ENCODE measurements at places on chromosomes 7 and 10.

GRCh38 chr10:108412323-108412722 is 1247.8 kb upstream of the SORCS1 start:
- DNase-seq, result no peak

- peak; percentile 80 for DNase-seq
These were observed 44.8 kb downstream of the ZNF800 start for GRCh38 chr7:127347567-127348246.

- no peak for DNase-seq
These were observed 96.3 kb downstream of the SNX13 start for GRCh38 chr7:17844022-17844421.

DNA sequence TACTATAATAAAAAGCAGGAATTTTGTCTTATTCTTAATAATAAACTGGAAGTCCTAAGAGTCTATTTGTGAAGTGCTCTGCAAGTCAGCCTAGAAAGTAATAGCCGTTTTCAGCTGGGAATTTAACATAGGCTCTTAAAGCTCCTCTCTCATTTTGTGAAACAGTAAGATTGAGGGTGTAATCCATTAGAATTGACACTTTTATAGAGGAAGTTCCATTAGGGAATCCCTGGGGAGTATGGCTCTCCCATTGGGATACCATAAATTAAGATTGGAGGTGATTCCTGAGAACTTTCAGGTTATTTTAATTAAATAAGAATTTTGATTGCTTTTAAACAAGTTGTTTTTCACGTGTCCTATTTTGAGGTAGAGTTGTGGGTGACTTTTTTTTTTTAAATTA is 68.0 kb downstream of the EXOC4 start:
- no peak for DNase-seq

GRCh38 chr10:74206746-74207145 is 55.7 kb downstream of the ADK start:
- DNase-seq, result no peak

DNA sequence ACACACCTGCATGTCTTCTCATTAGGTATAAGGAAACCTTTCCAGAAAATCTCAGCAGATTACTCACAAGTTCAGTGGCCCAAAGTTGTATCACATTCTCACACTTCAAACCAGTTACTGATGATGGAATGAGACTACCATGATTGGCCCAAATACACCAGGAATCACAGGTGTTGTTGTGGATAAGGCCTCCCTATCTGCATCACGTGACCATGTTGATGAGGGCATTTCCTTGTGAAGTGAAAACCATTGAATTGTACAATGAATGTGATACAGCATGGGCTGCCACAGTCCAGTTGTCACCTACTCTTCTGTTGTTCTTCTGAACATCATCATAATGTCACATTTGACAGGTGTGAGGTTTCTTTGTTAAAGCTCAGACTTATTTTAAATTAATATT is 431.7 kb downstream of the AUTS2 start:
- no peak for DNase-seq

- no peak for DNase-seq
These were observed 53.4 kb downstream of the PPP1R3C start for GRCh38 chr10:91579329-91579985.

DNA sequence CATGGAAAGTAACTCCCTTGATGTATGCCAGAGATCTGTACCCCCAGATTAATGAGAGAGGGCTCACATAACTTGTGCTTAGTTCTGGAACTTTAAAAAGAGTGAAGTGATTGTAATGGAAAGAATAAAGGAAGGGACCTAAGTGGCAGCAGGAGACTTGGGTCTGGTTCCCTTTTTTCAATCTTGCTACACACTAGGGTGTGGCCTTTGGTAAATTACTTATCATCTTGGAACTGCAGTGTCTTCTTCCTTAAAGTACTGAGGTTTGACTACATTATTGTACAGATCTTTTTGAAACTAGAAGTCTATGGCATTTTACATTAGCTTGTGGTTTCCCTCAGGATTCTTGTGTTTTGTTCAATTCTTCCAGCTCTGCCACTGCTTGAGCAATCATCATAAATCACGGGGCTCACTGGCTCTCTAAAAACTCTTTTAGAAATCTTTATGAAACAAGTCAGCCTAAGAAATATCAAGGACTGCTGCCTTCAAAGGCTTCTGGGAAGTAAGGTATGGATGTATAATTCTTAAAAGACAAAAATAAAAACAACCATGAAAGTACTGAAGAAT is 22.5 kb upstream of the CHRM2 start:
- DNase-seq, result no peak

GRCh38 chr7:111528331-111528730 is 34.0 kb downstream of the IMMP2L start:
- DNase-seq, result no peak

DNA sequence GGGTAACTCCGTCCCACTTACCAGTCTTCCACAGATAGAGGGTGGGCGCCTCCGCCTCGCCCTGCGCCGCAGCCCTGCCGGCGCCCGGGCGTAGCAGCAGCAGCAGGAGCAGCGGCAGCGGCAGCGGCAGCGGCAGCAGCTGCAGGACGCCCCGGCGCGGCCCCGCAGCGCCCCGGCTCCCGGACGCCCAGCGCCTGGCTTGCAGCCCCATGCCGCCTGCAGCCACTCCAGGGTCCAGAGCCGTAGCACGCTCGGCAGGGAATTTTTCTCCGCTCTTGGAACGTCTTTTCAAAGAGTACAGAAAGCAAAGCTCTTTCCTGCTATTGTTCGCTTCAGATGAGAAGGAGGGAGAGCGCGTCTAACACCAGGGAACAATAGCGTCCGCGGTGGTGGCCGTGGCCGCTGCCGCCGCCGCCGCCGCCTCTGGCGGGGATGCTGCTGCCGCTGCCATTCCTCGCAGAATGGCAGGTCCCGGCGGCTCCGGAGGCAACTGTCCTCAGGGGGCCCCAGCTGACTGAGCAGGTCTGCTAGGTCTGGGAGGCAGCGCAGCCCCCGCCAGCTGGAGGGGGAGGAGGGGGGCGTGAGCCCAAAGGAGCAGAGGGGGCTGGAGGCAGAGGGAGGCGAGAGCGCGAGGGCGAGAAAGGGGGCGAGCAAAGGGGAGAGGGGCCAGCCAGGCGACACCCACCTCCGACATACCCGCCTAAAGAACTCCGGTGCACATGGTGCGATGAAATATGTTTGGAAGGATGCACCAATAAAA is at the start of gene THSD7A:
Gene THSD7A (minus strand): TSS at position 463 of the 760 bp plus-strand sequence. CDS start 252 bp downstream, at position 211.
- peak; percentile 2 for DNase-seq

DNA sequence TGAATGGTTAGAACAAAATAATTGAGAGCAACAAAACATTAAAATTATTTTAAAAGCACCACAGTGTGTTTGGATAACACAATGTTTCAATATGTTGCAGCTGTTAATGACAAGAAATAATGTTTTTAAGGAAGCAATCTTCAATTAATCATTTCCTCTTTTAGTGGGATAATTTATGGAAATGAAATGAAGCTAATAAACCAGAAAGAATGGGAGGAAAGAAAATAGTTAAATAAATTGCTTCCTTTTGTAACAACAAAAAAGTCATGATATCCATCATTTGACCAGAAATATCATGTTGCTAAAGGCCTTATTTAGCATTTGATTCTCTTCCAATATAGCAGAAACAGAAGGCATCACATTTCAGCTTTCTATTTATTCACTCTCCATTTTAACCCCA is 224.5 kb downstream of the SEMA3A start:
- DNase-seq, result no peak

- no peak for DNase-seq
These were observed 8.9 kb downstream of the C10orf53 start for GRCh38 chr10:49688261-49688846.

- DNase-seq, result no peak
These were observed 85.9 kb upstream of the LEP start for GRCh38 chr7:128155100-128155740.

- no peak for DNase-seq
These were observed 121.1 kb downstream of the GPR85 start for GRCh38 chr7:112965506-112965905.

DNA sequence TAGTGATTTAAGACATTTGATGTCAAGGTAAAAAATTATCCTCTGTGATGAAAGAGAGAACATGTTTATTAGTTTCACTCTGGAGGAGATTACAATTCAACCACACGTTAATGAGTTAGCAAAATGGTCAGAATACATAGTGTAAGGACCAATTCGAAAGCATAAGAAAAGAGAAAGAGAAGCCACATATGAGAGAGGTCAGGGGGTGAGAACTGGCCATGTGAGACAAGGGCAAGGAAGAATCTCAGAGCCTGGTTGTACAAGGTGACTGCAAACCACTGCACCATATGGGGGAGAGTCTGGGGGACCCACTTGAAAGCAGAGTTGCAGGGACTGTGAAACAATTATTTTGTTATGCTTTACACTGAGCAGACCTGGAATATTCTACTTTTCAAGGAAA is 27.7 kb upstream of the BET1 start:
- no peak for DNase-seq

GRCh38 chr10:6530966-6531365 is 49.1 kb downstream of the PRKCQ start:
- no peak for DNase-seq

- no peak for DNase-seq
These were observed 947.1 kb downstream of the GRM8 start for GRCh38 chr7:126305671-126306070.

DNA sequence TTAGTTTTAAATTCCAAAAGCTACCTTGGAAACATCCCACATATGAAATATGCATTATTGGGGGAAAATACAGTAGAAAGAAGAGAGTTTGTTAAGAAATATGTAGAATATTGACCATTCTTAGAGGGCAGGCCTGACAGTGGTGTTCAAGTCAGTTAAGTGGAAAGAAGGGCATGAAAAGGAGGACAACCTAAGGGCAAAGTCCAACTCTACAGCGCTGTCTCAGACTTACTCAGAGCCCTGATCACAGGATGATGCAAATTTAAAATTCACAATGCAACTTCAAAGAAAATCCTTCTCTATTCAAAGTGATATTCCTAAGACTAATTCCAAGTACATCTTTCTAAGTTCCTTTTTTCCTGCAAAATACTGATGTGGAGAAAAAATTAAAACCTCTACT is 139.1 kb upstream of the LRRTM3 start:
- DNase-seq, result no peak

DNA sequence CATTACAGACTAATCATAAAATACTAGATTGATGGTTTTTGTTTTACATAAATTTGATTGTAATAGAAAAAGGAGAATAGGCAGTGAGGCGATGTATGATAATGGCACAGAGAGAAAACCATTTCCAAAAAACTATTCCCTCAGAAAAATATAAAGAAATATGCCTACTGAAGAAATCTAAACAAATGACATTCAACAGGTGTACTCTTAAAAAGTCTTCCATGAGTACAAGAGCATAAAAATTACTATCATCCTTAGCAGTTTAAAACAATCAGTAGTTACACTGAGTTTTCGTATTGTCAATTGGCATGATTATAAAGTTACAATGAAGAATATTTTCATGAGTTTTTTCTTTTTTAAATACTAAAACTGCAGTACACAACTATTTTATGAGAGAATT is 75.0 kb downstream of the ARHGAP12 start:
- DNase-seq, result no peak

DNA sequence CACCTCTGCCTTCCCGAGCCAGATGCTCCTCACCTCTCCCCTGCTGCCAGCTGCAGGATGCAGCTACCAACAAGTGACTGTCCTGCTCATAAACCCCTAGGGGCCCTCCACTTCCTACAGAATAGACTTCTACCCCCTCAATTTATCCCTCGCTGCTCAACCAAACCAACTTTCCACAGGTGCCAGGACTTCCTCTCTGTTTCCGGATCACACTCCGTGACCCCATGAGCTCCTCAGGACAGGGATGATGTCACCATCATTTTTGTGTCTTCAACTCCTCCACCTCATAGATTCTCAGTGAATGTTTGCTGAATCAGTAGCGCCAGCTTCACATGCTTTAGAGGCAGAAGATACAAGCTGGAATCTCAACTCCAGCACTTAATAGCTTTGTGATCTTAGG is 25.8 kb upstream of the ADRB1 start:
- no peak for DNase-seq

- no peak for DNase-seq
These were observed 328.2 kb downstream of the GLRX3 start for GRCh38 chr10:130464426-130464825.

- DNase-seq, result no peak
These were observed 29.9 kb downstream of the VWDE start for GRCh38 chr7:12373580-12374263.

DNA sequence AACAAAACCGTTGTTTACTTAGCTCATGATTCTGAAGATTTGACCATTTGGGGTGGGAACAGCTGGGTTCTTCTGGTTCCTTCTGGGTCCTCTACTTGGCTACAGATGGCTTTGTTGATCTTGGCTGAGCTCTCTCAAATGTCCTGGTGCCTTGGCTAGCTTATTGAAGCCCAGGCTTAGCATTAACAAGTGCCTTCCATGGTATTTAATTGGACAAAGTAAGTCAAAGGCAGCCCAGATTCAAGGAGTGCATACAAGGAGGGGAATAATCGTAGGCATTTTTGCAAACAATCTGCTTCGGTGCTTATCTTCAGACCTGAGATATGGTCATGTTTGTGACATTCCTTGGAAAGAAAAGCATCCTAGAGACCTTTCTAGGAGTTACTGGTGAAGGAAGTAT is 81.4 kb downstream of the ADCYAP1R1 start:
- no peak for DNase-seq

DNA sequence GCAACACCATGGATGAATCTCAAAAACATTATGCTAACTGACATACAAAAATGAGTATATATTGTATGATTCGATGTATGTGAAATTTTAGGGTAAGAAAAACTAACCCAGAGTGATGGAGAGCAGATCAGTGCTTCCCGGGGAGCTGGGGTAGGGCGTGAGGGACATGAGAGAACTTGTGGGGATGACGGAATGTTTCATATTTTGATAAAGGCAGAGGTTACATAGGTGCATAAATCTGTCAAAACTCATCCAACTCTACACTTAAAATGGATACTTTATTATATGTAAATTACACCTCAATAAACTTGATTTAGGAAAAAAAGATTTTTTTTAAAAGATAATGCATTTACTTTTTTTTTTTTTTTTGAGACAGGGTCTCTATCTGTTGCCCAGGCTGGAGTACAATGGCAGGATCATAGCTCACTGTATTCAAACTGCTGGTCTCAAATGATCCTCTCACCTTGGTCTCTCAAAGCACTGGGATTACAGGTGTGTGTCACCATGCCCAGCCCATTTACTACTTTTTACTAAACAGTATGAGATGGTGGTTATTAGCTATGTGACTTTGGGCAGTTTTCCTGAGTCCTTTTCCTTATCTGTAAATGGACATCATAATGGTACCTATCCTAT is 13.7 kb downstream of the RHEB start:
- DNase-seq, result no peak

GRCh38 chr10:17607603-17608332 is 9.4 kb downstream of the HACD1 start:
- no peak for DNase-seq

All from stimulated activated CD4-positive, alpha-beta T cell treated with anti-CD3 and anti-CD28 coated beads, Interleukin-4, amount 100 ng/mL, for 1 hour (primary cell).